ENCODE measurements at places on chromosomes 2 and 18.

GRCh38 chr2:132278267-132278666, 116.5 kb upstream of the ANKRD30BL start:
- DNase-seq: no peak

GRCh38 chr18:36655074-36655473, 173.7 kb downstream of the TPGS2 start:
- DNase-seq: no peak

- DNase-seq: no peak
These were observed 39.2 kb upstream of the IL1R2 start for GRCh38 chr2:101952551-101952950.

DNA sequence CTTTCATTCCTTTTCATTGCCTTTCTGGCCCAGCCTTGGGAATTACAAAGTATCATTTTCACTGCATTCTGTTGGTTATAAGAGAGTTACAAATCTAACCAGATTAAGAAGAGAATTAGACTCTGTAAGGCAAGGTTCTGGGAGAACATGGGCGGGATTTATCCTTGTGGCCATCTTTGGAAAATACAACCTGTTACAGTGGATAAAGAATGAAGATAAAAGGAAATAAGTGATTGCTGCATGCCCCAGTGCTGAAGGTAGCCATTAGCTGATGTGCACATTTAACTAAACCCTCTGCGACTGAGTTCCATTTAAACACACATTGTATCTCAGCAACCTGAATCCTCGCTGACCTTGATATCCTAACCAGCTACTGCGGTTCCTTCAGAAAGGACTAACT, 93.4 kb downstream of the SMC6 start:
- no peak for DNase-seq

GRCh38 chr18:36441426-36442240, 144.1 kb downstream of the FHOD3 start:
- no peak for DNase-seq

DNA sequence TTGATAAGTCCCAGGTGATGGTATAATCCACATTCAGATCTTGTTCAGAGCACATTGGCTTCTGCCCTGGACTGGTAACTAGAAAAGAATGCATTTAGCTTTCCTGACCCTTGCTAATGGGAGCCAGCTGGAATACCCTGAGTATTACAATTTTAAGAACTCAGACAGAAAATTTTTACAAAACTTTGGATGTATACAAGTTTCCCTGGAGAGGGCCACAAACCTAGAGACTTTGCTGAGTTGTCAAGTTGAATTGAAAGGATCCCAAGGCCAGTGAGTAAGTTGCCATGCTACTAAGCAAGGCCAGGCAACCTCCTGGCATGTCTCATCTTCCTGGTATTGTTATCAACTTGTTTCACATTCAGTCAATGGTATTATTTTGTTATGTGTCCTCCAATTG, 20.0 kb upstream of the NABP1 start:
- DNase-seq: no peak

DNA sequence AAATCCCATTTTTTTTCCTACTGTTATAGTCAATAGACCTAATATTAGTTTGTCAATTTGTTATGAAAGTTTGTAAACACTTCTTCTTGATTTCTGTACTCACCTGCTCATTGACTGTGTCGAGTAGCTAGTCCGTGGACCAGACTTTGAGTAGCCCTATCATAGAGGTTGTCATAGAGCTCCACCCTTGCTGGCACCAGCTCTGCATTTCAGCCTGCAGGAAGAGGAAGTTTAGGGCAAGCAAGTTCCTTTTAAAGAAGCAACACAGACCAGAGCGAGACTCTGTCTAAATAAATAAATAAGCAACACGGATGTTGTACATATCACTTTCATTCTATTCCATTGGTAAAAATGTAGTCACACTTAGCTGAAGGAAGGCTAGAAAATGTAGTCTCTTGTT, 74.0 kb downstream of the MCFD2 start:
- peak; percentile 15 for DNase-seq

- no peak for DNase-seq
These were observed 23.4 kb upstream of the TMEM87B start for GRCh38 chr2:112031473-112032223.

GRCh38 chr18:78804206-78805030, 175.2 kb upstream of the SALL3 start:
- DNase-seq: no peak

DNA sequence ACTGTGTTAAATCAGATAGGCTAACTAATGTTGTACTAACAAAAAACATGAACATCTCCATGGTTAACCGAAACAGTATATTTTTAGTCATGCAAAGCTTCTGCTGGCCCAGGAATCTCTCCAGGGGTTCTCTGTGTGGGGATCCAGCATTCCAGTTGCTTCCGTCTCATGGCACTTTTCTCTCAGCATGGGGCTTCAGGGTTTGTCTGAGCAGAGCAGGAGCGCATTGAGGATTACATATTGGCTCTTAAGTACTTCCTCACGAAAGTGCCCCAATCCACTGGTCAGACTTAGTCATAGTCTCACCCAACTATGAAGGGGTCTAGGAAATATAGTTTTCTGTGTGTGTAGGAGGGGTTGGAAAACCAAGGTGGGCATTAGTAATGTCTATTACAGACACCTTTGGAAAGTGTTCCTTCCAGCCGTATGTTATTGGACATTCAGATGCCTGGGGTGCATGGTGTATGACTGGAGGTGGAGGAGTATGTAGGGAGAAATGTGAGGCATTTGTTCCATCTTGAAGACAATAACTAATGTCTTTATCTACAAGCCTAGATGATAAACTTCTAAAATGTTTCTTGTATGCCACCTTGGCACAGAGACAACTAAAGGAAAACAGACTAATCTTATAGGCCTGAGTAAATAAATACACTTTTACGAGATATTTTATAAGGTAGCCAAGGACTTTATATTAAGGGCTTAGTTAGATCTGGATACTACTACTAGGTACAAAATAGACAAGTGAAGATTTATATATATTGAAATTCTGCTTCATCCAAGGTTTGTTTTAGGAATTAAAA, 123.8 kb upstream of the ZEB2 start:
- no peak for DNase-seq

- no peak for DNase-seq
These were observed 60.1 kb upstream of the KIF5C start for GRCh38 chr2:148814860-148815419.

DNA sequence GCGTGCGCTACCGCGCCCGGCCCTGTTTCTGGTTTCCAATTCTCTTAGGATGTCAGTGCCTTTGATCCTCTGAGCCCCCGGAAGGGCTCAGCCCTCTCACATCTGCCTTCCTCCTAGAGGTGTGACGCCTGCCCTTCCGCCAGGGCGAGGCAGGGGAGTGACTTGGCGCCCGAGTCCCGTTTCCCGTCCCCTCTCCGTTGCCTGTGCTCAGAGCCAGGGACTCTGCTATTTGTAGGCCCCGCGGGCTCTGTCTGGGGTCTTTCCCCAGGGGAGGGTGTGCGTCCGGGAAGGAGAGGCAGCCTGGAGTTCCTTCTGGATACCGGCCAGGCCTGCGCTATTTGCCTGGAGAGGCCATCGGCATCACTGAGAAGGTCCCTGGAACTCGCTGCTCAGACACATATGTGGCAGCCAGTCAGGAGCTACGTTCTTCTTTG, 103.7 kb upstream of the TAF1B start:
- DNase-seq: no peak

DNA sequence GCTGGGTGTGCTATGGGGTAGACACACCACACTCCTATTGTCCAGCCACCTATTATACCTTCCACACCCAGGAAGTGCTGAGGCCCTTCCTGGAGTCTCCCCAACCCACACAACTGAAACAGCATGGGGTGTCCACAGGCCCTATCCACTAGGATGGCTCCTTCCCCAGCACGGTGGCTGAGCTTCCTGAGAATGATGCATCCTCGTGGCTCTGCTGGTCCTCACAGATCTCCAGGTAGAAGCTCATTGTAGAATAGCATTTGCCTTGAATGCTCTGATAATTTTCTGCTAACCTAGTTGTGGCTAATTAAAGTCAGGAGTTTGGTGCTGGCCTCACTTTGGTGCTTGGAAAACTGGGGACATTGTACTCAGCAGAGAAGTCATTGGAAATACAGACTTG, 182.6 kb downstream of the ANKRD30B start:
- DNase-seq: no peak

- DNase-seq: no peak
These were observed 44.6 kb downstream of the DPP4 start for GRCh38 chr2:162029287-162029901.

DNA sequence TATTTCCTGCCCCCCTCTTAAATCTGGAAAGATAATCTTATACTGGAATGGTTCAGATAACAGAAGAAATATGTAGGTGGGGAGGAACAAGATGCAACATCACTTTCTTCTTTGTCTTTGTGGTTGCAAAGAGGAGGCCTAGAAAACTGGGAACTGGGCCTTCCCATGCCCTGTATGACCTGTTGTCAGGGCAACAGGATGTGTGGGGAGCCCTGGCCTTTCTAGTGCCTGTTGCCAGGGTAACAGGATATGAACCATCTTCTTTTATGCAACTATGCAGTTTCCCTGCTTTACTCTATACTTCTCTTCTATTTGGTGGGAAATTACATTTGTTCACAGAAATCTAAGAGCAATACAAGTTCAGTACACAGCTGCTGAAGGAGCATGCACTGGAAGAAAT, 79.8 kb upstream of the PDE1A start:
- no peak for DNase-seq

- no peak for DNase-seq
These were observed 121.5 kb downstream of the LPIN1 start for GRCh38 chr2:11867926-11868325.

DNA sequence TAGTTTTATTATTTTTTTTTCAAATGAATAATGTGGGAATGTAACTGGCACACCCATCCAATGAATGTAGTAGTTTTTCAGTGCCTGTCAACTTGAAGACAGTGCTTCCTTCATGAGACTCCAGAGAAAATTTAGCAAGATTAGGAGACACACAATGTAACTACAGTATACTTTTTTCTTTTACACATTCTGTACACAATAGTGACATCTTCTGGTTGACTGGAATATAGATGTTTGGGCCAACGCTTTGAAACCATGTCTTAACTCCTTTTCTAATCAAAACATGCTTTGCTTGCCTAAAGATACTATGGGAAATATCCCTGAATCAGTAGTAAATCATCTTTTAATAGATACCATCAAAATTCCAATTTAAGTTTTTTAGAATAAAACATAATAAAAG, 229.5 kb upstream of the ZC3H15 start:
- peak; percentile 7 for DNase-seq

DNA sequence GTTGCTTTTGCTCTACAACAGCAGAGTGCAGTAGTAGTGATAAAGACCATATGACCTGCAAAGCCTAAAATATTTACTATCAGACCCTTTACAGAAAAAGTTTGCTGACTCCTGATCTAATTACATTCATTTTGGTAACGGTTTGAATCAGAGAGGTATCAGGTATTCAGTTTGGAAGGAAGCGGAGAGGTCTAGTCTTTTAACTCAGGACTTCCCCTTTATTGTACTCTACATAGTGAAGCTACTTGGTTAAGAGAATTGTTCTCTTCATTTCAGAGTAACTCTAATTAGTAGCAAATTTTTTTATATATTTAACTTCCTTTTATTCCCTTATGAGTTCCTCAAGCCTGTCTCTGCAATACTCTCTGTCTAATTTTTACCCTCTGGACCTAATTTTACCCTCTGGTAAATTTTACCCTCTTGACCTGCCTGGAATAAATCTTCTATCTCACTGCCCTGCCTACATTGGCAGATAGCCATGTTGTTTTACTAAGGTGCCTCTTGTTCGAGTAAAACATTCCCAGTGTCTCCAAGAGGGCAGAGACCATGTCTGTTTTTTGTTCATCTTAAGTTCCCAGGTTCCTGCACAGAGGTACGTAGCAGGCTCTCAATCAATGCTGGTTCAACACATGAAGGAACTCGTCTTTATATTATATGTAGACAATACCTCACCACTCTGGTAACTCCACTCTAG, 170.6 kb downstream of the DNAH6 start:
- DNase-seq: no peak

DNA sequence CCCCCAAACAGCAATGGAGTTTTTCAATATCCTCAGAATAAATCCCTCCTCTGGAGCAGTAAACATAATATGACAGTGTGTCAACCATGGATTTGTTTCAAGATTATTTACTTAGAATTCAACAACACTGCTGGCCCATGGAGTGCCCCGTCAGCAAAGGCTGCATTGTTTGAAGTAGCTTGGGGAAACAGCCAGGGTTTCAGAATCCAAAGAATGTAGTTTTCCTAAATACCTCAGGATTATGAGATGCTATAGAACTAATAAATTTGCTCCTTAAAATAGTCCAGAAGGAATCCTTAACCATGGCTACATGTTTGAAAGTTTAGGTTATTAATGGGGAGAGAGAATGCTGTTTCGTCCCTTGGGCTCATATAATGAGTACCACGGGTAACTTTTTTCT, 13.1 kb upstream of the CETN1 start:
- no peak for DNase-seq

GRCh38 chr2:100021791-100022340, 120.5 kb downstream of the AFF3 start:
- no peak for DNase-seq

DNA sequence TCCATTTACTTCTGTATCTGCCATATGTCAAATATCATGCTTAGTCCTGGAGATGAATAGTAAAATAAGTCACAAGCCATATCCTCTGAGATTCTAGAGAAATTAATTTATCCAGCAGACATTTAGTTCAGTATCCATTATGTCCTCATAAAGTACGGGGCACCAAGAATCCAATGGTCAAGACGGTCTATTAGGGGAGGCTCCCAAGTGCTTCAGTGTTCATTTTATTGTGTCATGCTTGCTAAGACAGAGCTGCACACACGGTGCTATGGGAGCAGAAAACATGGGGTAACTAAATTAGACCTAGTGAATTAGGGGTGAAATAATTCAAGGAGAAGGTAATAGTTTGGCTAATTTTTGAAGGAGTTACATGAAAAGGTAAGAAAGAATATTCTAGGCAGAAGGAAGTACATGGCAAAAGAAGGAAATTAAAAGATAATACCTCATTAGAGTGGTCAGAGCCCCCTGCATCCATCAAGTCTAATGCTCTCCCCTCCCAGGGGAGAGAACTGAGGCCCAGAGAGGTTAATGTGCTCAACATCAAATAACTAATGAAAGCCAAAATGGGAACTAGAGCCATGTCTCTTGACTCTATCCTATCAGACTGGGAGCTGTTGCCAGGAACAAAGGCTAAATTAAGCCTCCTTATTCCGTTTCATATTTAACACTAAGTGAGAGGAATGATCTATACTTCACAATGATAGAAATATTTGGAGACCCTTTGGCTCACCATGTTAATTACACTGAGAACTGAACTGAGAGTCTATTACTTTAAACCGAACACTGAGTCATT, 358.7 kb downstream of the LRRTM1 start:
- DNase-seq: no peak

GRCh38 chr2:241866790-241867645, 2.5 kb upstream of the RTP5 start:
- no peak for DNase-seq

DNA sequence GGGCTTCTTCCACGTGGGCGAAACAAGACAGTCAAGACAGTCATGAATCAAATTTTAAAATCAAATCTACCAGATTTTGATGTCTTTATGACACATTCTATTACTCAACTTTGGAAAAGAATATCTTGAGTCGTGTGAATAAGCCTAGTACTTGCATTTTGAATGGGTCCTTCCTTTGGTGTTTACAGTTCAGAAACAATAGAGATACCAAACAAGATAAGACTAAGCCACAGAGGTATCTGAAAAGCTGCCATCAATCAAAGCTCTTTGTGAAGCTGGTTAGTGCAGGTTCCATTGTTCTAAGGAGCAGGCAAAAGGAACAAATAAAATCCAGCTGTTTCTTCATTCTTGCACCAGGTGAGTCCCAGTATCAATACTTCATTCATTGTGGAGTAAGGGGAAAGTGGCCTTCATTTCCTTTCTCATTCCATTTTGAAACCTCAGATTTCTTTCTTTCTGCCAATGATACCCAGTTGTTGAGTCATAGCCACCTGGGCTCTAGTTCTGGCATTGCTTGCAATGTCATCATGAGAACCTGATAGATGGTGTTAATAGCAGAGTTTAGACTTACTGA, 151.7 kb upstream of the L3MBTL4 start:
- DNase-seq: no peak
